Stimulated activated CD8-positive, alpha-beta memory T cell treated with anti-CD3 and anti-CD28 coated beads, Interleukin-4, amount 100 ng/mL, for 1 hour (primary cell): ENCODE measurements at places on chromosomes 16 and 17.

GRCh38 chr17:75241996-75242460 lies 19.4 kb downstream of the GGA3 start:
- no peak for DNase-seq

- DNase-seq: no peak
Observed at GRCh38 chr17:27496971-27497370, 40.7 kb downstream of the KSR1 start.

GRCh38 chr17:67544364-67544955 lies 167.4 kb downstream of the PITPNC1 start:
- no peak for DNase-seq

- DNase-seq: no peak
Observed at GRCh38 chr17:59845595-59846393, 46.9 kb downstream of the TUBD1 start.

DNA sequence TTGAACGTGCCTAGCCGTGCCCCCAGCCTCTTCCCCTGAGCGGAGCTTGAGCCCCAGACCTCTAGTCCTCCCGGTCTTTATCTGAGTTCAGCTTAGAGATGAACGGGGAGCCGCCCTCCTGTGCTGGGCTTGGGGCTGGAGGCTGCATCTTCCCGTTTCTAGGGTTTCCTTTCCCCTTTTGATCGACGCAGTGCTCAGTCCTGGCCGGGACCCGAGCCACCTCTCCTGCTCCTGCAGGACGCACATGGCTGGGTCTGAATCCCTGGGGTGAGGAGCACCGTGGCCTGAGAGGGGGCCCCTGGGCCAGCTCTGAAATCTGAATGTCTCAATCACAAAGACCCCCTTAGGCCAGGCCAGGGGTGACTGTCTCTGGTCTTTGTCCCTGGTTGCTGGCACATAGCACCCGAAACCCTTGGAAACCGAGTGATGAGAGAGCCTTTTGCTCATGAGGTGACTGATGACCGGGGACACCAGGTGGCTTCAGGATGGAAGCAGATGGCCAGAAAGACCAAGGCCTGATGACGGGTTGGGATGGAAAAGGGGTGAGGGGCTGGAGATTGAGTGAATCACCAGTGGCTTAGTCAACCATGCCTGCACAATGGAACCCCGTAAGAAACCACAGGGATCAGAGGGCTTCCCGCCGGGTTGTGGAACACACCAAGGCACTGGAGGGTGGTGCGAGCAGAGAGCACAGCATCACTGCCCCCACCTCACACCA lies 724 bp downstream of the GAA start:
- DNase-seq: no peak

DNA sequence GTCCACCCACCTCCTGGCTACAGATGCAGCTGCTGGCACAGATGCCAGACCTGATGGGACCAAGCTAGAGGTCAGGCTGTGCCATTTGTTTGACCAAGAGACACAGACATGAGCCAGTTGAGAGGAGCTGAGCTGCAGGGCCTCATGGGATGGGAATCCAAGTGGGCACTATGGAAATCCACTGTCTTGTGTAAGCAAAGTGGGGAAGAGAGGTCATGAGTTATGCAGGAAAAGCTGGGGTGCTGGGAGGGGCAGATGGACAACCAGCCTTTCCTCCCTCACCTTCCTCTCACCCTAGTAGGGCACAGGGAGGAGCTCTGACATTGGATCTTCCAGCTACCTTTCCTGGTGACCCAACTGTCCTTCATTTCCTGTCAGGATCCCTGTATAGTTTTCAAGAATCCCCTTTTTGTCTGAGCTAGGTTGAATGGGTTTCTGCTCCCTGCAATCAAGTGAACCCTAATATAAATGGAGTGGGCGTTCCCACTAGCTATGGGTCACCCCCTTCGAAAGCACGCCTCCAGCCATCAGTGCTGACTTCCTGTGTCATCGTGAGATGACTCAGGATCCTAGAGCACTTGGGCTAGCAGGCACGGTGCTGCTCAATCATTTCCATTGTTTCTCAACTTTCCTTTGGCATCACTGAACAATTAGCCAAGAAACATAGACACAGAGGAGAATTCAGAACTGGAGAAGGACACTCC lies 13.6 kb downstream of the ATPAF2 start:
- no peak for DNase-seq

- no peak for DNase-seq
Observed at GRCh38 chr17:15436473-15437302, 30.7 kb downstream of the CDRT4 start.

DNA sequence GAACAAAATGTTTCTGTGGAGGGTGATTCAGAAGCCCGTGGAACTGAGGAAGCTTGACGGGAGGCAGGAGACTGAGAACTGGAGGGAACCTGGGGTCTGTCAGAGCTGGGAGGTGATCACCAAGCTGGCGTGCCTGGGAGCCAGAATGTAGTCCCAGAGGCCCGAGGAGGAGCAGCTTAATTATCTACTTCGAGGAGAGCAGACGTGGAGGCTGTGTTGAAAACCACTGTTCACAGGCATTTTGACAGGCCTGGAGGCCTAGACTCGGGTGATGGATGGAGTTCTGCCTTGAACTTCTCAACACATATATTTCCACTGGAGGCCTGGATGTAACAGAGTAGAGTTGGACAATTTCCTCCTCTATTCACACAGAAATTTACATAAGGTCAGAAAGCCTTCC lies 177.7 kb upstream of the SALL1 start:
- DNase-seq: no peak

- no peak for DNase-seq
Observed at GRCh38 chr16:15616012-15616411, 26.9 kb downstream of the MARF1 start.

GRCh38 chr17:3636908-3637373 lies 381 bp downstream of the CTNS start:
- no peak for DNase-seq

- DNase-seq: no peak
Observed at GRCh38 chr17:66345264-66345663, 42.9 kb downstream of the PRKCA start.

- no peak for DNase-seq
Observed at GRCh38 chr17:33086041-33086440, 94.4 kb downstream of the SPACA3 start.

- no peak for DNase-seq
Observed at GRCh38 chr17:66091445-66092080, 100.4 kb downstream of the CEP112 start.

- DNase-seq: no peak
Observed at GRCh38 chr16:19963301-19963700, 78.7 kb upstream of the GPRC5B start.
